ENCODE measurements at places on chromosomes 13 and 19. TPM values are rescaled to one million over a fixed set of nuclear protein-coding genes. Genes with fewer than 3 reads are reported as not detected.

- DNase-seq = no peak
These were observed 748.1 kb downstream of the DACH1 start for GRCh38 chr13:71118779-71119364.

- no peak for DNase-seq
These were observed 28.1 kb downstream of the MYO16 start for GRCh38 chr13:108657519-108657918.

Gene RAB4B
- 45.8 TPM for polyA plus RNA-seq

Gene MYADM
- polyA plus RNA-seq = 40.6 TPM

Gene WTIP
- polyA plus RNA-seq = 3.9 TPM

Gene COL5A3
- polyA plus RNA-seq = 8.7 TPM

Gene LILRA6
- polyA plus RNA-seq = 0.38 TPM

Gene SCN1B
- polyA plus RNA-seq = 14.0 TPM

- no peak for DNase-seq
These were observed 220.7 kb upstream of the MIR17HG start for GRCh38 chr13:91126806-91127205.

Gene MAP2K7
- 21.6 TPM for polyA plus RNA-seq

Gene PABPC3
- not detected for polyA plus RNA-seq

Gene RASGRP4
- 0.53 TPM for polyA plus RNA-seq

Gene LRRC8E
- 3.2 TPM for polyA plus RNA-seq

- peak; percentile 47 for DNase-seq
These were observed 435 bp upstream of the ZNF382 start for GRCh38 chr19:36604656-36605100.

DNA sequence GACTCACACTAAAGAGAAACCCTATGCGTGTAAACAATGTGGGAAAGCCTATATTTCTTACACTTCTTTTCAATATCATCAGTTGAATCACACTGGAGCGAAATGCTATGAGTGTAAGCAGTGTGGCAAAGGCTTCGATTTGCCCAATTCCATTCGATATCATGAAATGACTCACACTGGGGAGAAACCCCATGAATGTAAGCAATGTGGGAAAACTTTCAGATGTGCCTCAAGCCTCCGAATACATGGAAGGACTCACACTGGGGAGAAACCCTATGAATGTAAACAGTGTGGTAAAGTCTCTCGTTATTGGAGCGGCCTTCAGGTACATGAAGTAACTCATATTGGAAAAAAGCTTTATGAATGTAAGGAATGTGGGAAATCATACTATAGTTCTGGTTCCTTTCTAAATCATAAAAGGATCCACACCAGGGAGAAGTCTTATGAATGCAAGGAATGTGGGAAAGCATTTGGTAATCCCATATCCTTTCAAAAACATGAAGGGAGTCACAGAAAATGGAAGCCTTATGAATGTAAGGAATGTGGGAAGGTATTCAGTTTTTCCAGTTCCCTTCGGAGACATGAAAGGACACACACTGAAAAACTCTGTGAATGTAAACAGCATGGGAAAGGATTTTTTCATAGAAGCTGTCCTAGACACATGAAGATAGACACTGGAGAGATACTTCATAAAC, 28.1 kb downstream of the ZNF20 start:
- DNase-seq = no peak

GRCh38 chr13:60572003-60572798, 175.2 kb downstream of the TDRD3 start:
- DNase-seq = no peak

GRCh38 chr19:51187395-51188226, 37.3 kb upstream of the CD33 start:
- no peak for DNase-seq

DNA sequence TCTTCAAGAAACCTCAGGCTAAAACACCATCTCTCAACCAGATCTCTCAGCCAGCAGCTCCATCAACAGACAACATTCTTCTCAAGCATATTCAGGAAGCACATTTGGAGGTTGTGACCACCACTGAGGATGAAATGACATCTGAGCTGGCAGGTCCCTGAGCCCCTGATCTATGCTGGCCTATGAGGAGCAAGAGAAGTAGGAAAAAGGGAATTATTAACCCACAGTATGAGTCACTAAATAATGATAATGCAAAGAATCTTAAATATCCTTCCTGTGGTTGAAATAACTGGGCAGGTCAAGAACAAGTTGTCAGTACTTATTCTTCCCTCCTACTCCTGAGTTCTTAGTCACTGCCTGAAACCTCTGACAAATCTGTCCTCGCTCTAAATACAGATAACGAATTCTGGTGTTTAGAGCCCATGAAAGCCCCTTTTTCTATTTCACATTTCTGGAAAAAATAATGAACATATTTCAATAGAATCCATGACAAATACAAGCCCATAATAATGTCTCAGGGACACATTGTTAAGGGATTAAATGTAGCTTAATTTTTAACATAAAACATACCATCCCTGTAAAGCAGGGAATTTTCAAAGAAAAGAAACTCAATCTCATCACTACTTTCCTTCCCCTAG, 225.8 kb upstream of the IRS2 start:
- DNase-seq = no peak

- DNase-seq = peak; percentile 71
These were observed 20.6 kb downstream of the FFAR2 start for GRCh38 chr19:35468637-35469036.
